ENCODE measurements at places on chromosomes 4 and X.

- DNase-seq, result no peak
Measured at GRCh38 chr4:178480105-178480504, 1037.9 kb upstream of the AGA start.

GRCh38 chr4:123163501-123163900, 233.1 kb upstream of the SPRY1 start:
- no peak for DNase-seq

DNA sequence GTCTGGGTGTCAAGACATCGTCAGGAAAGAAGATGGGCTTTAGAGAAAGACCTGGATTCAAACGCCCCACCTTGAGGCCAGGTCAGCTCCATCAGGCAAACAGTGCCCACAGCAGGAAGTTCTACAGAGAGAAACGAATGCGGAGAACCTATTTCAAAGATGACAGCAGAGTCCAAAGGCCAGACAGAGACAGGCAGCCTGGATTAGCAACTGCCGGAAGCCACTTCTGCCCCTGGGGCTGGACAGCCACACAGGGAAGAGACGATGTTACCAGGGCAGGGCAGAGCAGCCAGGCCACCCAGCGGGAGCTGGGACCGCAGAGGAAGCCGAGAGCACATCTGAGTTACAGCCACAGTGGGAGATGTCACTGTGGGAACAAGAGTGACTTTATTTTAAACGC, 1.2 kb downstream of the C4orf50 start:
- DNase-seq, result no peak

- no peak for DNase-seq
Measured at GRCh38 chr4:148487181-148487580, 45.0 kb upstream of the NR3C2 start.

DNA sequence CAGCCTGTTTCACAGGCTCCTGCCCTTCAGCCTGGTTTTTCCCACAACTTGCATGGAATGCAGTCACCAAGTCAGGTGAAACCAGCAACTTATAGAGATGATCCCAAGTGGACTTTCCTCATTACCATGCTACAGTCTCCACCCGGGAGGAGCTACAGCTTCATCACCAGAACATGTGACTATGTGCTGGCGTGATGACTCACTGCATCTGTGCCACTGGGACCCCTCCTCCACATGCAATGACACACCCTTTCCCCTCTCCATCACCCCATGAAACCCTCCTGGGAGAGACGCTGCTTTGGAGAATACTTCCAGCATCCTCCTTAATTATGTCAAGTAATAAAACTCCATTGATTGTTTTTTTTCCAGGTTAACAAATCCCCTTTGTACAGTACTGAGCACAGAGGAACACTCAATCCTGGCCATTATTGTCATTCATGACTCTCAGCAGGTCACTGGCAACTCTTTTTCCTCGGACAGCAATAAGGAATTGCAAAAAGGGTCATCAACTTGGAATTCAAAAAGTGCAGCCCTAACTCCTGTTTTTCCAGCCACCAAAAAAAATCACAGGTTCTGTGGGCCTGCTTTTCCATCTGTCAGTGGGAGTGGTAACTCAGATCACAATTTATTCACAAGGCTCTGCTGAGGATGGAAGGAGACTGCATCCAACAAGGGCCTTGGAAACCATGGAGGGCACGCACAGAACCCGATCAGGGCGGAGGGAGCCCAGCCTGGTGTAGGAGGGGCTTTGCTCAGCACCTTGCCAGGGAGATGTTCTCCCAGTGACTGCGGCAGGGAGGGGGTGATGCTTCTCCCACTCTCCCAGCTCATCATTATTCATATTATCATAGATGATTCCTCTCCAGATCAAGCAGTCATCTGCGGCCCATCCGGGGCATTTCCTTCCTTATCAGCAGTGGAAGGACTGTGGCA, 17.4 kb downstream of the QDPR start:
- DNase-seq, result peak; percentile 62

DNA sequence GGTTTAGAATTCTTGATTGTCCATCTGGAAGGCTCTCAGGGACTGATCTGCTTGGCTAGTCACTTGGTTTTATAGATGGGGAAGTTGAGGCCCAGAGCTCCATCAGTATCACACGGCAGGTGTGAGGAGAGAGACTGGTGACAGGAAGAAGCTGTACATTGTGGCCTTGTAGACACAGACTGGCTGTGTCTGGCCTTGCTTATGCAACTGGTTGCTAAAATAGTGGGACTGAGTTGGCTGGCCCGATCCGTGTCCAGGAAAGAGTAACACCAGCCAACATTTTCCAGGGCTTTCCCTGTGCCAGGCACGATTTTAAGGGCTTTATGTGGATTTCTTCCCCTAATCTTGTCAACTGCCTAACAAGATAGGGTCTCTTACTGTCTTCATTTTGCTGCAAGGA, 2.8 kb downstream of the TBC1D14 start:
- no peak for DNase-seq

DNA sequence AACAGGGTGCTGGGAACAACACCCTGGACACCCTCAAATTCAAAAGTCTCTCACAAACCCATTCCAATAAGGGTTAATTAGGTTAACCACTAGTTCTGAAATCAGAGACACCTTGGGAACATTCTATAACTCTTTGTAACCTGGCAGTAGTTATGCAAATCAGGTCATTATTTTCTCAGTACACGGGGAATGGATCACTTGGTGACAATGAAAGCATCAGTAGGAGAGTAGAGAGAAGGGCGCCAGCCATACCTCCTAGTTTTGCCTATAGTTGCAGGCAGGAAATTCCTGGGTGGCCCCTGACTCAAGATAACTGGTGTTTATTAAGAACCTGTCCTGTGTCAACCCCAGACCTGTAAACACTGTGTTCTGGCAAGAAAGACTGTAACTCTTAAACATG, 2.5 kb downstream of the CCDC110 start:
- no peak for DNase-seq

- DNase-seq, result peak; percentile 23
Measured at GRCh38 chr4:186617921-186618320, 62.6 kb upstream of the MTNR1A start.

DNA sequence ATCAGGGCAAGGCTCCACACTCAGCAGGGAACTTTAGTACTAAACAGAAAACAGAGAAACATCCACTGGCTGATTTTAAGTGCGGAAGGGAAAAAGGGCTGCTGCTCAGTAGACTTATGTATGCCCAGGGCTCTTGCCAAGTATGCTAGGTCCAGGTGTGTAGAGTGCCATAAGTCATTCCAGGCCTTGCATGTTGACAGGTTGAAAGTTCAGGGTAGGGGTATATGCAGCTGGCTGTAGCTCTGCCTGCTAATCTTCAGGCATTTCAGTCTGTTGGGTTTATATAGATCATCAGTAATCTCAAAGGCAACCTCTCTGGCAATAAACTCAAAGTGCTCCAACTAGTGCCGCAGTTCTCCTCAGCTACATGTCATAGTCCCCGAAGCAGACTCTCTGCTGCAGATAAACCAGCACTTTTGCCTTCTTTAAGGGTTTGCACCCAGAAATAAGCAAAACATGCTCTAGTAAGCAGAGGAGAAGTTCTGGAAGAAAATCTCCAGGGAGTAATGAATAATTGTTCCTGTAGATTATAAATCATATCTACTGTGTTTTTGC, 134.9 kb upstream of the GRIA3 start:
- DNase-seq, result no peak

- DNase-seq, result no peak
Measured at GRCh38 chrX:30111431-30111830, 103.9 kb upstream of the MAGEB2 start.

DNA sequence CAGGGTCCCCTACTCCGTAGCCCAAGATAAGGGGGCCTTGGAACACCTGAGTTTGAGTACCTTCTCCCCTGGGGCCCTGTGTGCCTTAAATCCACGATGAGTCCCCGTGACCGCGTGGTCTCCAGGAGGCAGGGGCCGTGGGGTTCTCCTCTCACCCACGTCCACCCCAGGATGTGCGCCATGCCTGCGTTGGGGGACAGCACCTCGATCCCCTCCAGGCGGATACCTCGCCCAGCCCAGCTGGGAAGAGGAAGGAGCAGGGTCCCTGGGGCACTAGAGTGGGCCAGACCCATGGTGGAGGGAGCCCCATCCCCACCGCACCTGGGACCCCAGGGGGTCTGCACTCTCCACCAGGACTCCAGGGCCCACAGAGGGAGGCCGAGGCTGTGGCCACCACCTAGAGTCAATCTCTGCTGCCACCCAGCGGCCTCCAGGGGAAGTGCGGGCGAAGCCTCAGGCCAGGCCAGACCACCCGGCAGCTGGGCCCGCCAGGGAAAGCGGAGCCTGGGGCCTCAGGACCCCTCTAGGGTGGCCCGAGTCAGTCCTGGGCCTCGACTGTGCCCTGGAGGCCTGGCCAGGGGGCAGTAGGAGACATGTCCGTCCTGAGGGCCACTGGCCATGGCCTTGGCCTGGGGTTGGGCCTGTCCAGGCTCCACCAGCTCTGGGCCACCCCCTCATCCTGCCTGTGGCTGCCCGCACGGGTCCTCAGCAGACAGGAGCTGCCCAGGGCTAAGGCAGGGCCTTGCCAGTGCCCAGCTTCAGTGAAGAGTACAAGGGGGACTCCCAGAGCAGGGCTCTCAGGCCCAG, 55.0 kb downstream of the FAM53A start:
- peak; percentile 12 for DNase-seq

- DNase-seq, result no peak
Measured at GRCh38 chr4:57926311-57926710, 816.1 kb upstream of the IGFBP7 start.

DNA sequence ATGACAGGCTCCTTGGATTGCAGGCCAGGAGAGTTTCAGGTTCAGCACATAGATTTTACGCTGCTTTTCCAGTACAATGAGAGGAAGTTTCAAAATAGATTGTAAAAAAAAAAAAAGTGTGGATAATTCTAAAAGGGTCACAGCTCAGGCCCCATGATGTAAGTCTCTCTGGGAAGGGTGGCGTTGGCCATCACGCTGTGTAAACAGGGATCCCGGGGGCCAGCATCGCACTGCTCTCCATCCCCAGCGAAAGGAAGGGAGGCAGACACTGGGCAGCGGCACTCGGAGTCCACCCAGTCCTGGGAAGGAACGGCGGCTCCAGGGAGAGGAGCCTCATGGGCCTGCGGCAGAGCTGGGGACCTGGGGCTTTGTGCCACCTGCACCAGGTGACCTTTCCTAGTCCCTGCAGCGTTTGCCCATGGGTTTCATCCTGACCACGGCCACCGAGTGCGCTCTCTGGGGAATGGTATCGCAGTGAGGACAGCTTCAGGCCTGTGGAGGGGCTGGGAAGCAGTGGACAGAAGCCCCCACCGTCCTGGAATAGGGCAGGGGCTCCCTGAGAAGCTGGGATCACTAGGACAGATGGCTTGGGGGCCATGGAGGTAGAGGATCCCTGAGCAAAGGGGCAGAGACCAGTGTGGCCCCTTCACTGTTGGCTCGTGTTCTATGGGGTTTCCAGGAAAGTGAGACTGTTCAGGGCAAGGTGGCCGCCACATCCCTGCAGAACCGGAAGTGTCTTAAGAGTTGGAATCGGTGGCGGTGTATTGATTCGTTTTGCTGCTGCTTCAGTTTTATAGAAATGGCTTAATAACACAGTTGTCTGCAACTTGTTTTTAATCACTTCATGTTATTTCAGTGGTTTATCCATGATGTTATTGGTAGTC, 38.9 kb downstream of the RGS12 start:
- no peak for DNase-seq

DNA sequence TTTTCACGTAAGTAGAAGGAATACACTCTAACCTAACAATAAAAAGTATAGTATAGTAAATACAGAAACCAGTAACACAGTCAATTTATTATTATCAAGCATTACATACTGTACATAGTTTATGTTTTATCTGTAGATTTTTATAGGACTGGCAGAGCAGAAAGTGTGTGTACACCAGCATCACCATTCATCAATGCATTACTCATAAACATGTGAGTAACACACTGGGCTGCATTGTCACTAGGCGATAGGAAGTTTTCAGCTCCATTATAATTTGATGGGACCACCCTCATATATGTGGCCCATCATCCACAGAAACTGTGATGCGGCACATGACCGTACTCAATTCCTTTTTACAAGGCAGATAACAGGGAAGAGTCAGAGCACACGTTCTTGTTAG, 137.8 kb upstream of the RBPJ start:
- DNase-seq, result peak; percentile 18

- no peak for DNase-seq
Measured at GRCh38 chr4:38639242-38639641, 24.8 kb upstream of the KLF3 start.

DNA sequence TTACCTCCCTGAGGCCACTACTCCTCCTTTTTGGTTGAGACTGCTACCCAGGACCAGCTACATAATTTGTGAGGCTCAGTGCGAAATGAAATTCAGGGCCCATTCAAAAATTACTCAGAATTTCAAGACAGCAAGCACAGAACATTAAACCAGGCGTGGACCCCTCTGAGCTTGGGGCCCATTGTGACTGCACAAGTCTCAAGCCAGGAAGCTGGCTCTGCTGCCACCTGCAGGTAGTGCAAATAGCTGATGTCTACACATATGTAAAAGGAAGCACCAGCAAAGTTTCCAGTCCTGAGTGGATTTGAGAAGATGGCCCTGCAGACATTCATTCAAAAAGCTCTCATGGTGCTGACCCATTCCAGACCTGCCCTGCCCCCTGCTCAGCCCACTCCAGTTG, 213.4 kb upstream of the LNX1 start:
- no peak for DNase-seq

- DNase-seq, result no peak
Measured at GRCh38 chr4:38672074-38672396, 8.0 kb downstream of the KLF3 start.

DNA sequence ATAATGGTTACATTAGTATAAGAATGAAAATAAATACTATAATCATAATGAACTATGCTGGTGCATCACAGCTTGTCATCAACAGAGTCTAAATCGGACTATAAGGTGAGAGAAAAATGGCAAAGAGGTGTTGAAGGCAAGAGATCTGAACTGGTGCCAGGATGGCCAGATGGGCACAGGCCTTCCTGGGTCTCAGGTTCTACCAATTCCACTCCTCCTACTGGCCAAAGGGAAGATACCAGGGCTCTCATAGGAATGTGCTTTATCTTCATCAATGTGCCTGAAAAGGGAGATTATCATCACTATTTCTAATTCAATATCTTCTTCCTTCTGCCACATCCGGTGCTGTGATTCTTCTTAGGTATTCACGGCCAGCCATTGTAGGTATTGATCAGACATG, 107.6 kb downstream of the GASK1B start:
- DNase-seq, result no peak

DNA sequence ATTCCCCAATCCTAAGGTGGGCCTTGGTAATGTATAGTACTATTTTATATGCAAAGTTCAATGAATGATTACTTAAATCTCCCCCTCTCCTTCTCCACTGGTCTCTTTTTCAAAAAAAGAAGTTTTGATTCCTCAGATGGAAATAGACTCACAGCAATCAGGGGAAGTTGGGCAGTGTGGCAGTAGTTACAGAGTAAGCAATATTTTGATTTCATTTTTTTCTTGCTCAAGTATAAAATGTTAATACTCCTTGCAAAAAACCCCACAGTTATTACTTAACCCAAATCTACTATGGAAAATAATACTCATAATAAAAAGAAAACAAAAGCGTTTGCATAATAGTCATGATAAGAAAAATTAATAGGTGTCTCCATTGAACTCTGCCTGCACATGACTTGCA, 56.9 kb upstream of the CXCL8 start:
- no peak for DNase-seq

- DNase-seq, result no peak
Measured at GRCh38 chrX:140317462-140317861, 187.4 kb downstream of the SOX3 start.

Data from AG10803 (cell line).